ENCODE measurements at places on chromosomes 5 and 9.

- DNase-seq = no peak
These were observed 16.0 kb downstream of the INSYN2B start for GRCh38 chr5:169964246-169964645.

DNA sequence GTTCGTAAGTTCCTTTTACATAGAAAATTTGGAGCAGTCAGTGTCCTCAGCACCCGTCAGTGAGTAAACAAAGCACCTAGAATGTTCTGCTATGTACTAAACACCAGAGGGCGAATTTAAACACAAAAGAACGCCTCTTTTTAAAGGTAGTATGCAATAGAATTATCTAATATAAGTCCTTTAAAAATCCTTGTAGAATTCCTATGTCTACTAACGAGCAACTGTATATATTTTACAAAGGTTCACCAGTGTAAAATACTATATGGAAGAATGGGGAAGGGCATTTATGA lies 499 bp upstream of the TMEM232 start:
- DNase-seq = no peak

- DNase-seq = no peak
These were observed 78.7 kb downstream of the SLC25A46 start for GRCh38 chr5:110817459-110817858.

GRCh38 chr5:71937921-71938698 lies 169.2 kb upstream of the MAP1B start:
- DNase-seq = peak; percentile 25

GRCh38 chr9:120312031-120312430 lies 267.9 kb downstream of the CDK5RAP2 start:
- no peak for DNase-seq

DNA sequence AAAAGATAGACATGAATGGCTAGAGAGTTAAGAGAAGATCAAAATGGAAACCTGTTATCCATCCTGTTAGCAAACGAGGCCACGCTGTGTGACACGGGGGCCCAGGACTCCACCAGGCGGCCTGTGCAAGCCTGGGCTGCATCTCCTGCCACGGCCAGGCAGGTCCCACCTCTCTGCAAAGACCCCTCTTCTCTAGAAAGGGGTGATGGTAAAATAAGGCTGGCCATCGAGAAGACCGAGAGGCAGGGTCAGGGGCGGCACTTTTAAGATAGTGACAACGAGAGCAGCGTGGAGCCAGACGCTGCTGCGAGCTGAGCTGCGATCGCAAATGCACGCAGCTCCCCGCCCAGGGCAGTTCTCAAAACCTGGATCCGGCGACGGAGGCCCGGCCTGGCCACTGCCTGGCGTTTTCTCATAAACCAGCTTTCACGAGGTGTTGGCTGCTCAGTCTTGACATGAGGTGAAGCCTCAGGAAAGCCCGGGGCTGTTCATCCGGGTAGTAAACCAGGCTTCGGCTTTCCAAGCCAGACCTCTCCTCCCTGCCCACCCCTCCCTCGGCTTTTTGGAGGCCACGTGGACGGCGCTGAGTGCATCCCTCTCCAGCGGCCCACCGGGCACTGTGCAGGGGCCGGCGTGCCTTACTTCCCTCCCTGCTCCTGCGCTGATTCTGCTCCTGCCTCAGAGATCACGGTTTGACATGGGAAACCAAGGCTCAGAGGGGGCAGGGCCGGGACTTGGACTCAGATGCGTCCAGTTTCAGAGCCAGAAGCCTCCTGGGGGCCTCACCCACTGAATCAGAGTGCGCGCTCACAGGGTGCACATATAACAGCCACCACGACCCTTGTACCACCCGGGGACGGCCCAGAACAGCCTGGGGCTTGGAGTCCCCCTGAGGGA lies 151.6 kb upstream of the PHYKPL start:
- DNase-seq = no peak

GRCh38 chr9:86511614-86512360 lies 157.6 kb upstream of the TUT7 start:
- no peak for DNase-seq

DNA sequence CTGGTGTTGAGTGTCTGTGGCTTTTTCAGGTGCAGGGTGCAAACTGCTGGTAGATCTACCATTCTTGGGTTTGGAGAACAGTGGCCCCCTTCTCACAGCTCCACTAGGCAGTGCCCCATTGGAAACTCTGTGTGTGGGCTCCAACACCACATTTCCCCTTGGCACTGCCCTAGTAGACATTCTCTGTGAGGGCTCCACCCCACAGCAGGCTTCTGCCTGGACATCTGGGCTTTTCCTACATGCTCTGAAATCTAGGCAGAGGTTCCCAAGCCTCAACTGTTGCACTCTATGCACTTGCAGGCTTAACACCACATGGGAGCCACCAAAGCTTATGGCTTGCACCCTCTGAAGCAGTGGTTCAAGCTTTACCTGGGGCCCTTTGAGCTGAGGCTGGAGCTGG lies 80.9 kb downstream of the BARX1 start:
- DNase-seq = no peak

- DNase-seq = no peak
These were observed 37.5 kb downstream of the MTREX start for GRCh38 chr5:55345327-55345726.

GRCh38 chr5:141363952-141364660 lies at the start of gene PCDHGA5:
TSS of gene PCDHGA5 (plus strand) at chr5:141364162. CDS start at chr5:141364331, 169 bp downstream.
- no peak for DNase-seq

GRCh38 chr5:176738637-176739250 lies 71.6 kb upstream of the UNC5A start:
- DNase-seq = no peak

GRCh38 chr9:130698514-130698913 lies 4.9 kb downstream of the EXOSC2 start:
- no peak for DNase-seq

DNA sequence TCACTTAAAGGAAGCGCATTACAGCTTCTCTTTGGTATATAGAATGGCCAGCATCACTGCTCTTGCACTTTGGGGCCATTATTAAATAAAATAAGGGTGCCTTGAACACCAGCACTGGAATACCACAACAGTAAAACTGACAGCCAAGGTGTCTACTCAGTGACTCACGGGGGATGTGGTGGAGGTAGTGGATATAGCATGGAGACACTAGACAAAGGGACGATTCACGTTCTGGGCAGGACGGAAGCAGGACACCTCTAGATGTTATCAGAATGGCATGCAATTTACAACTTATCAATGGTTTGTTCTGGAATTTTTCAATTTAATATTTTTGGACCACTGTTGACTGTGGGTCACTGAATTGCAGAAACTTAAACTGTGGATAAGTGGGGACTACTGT lies 32.9 kb upstream of the PDE8B start:
- no peak for DNase-seq

DNA sequence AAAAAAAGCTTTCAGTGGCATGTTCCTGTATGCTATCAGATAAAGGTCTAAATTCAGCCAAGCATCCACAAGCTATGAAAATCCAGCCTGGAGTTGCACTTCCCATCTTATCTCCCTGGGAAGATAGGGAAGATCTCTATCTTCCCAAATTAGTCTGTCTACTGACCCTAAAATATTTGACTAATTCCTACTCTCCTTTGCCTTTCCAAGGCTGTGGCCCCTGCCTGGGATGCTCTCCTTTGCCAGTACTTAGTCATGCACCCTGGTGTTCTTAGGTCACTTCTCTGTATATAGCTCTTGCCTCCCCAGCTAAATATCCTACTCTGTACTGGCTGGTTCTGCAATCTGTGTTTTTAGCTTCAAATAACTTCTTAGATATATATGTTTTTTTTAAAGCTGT lies 44.0 kb upstream of the PLPP1 start:
- DNase-seq = no peak

DNA sequence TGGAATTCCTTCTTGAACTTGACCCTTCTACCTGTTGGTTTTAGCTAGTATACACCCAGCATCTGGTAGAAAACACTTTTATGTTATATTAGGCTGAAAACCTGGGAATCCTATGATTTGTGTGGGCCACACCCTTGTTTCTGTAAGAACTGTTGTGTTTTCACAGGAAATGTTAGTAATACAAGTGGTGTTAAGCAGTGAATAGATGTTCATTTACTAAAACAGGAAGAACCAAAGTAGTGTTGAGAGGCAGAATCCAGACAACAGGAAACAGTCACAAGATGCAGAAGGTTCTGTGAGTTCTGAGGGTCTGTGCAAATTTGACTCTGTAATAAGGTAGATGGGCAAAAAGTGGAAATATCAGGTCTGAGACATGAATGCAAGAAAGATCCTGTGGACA lies 73.0 kb upstream of the RAI14 start:
- no peak for DNase-seq

GRCh38 chr9:133226219-133227171 lies 17.4 kb upstream of the OBP2B start:
- peak; percentile 6 for DNase-seq

Measured in testis (tissue), 5 donors.